ENCODE measurements at places on chromosomes 1 and 21.
A peak's percentile ranks its signal among the peaks of the same experiment; 100 is the strongest.

GRCh38 chr1:211589782-211590721, 11.1 kb upstream of the SLC30A1 start:
- no peak for DNase-seq

DNA sequence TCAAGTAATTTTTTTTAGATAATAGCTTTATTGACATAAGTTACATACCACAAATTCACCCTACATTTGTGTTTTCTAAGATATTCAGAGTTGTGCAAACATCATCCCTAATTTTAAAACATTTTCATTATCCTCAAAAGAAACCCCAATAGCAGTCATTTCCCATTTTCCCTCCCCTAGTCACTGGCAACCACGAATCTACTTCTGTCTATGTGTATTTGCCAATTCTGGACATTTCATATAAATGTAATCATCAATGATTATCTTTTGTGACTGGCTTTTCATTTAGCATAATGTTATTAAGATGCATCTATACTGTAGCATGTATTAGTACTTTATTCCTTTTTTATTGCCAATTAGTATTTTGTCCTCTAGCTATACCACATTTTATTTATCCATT, 88.8 kb upstream of the SLFNL1 start:
- no peak for DNase-seq

DNA sequence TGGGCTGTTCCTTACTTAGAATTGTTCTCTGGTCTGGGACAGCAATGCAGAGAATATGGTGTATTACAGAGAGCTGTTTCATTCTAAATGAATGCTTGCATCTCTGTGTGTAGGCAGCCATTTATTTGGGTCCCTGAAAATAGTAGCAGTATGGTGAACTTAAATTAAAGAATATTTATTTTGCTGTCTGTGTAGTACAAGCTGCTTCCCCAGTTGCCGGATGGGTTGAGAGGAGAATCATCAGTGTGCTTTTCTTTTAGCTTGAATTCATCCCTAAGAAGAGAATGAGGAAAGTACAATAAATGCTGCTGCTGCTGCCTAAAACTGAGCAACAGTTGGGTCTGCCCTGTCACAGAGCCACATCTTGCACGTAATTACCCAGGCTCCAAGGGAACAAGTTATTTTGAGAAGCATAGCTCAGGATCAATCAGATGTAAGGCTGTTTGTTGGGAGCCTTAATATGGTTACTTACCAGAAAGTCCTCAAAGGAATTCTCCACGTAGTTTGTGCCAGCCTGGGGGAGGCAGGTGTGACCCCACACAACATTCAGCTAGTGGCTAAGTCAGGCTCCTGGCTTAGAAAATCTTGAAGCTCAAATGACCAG, 16.6 kb downstream of the ACTN2 start:
- DNase-seq = no peak

DNA sequence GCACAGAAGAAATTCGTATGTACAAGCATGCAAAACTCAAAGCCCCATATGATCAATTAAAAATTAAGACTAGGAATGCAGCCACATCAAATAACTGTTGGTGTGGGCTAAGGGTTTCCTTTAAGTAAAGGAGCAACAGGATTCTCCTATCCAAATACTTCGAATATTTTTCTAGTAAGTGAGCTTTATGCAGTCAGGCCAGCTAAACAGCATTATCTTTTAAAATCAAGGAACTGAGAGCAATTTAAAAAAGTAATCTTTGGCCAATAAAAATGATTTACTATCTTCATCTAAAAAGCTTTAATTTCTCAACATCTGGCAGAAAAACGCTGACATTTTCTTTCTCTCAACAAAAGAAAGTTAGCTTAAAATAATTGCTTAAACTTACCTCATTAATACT, 19.8 kb downstream of the CNN3 start:
- DNase-seq = no peak

GRCh38 chr1:29406814-29407213, 170.5 kb downstream of the PTPRU start:
- no peak for DNase-seq

DNA sequence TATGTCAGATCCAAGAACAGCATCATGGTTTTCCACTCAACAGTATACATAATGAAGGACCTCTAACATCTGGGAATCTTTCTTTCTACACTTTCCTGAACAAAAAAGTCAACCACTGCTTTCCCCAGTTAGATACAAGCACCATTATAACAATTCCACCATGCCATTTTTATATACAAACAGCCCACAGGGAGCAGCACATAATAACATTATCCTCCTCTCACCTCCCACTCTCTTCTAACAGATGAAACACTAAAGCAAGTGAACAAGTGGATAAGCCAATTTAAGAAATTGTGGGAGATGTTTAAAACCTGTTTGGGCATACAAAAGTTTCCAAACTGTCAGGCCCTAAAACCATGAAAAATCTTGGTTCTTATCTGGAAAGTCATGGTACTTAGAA, 29.4 kb upstream of the PRRC2C start:
- DNase-seq = no peak

DNA sequence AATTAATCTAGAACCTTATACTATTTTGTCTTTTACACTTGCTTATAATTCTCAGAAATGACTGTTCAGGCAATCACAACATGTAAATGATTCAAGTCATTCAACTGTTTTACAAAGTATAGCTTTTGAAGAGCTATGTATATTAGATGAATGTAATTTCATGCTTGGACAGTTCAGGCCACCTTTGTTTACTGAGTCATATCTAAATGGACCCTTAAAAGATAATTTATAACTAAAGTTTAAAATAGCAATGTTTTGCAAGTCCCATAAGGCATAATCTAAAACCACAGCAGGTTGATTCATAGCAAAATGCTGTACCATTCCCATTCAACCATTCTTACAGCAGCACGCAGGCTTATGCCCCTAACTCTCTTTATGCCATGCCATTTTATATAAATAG, 64.8 kb downstream of the PIK3R3 start:
- no peak for DNase-seq

DNA sequence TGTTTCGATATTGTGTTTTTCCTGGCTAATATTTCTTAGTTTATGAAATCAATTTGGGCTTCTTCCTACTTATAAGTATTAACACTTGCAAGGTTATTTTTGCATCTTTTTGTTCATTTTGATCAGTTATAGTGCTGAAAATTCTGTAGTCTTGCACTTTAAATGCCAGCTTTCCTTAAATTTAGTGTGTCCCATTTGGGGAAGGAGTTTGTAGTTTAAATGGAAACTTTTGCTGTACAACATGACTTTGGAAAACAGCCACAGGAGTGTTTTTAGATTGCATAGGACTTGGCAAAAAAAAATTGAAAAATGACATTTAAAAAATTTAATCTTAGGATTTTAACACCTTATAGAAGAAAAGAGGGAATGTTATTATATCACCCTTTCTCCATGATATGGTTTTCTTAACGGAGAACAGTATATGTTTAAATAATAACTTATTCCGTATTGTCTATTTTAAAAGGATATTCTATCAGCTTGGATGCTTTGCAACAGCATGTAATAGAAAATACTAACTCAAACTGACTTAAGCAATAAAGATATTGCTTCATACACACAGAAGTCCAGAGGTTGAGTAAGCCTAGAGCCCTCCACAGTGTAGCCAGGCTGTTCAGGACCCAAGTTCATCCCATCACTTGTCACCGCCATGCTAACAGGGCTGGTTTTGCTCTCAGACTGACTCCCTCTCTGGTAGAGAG, 53.8 kb downstream of the LYPLAL1 start:
- no peak for DNase-seq

- no peak for DNase-seq
Observed at GRCh38 chr1:102578804-102579203, 529.5 kb downstream of the COL11A1 start.

DNA sequence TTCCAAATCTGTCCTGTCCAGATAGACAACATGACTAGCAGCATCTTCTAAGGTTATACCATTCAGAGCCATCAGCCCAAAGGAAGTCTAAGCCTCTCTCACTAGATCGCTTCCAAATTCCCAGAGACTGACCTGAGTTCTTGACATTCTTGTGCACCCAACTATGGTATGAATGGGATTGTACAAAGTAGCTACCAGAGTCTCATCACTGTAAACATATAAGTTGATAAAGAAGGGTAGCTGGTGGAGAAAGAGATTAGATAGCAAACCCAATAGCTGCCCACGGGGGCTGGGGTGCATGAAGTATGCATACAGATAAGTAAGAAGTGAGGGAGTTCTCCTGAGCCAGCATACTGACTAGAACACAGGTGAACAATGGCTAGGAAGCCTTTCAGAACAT, 180.0 kb downstream of the PLPP3 start:
- DNase-seq = no peak

GRCh38 chr1:40872276-40872675, 10.1 kb upstream of the CITED4 start:
- peak; percentile 37 for DNase-seq

DNA sequence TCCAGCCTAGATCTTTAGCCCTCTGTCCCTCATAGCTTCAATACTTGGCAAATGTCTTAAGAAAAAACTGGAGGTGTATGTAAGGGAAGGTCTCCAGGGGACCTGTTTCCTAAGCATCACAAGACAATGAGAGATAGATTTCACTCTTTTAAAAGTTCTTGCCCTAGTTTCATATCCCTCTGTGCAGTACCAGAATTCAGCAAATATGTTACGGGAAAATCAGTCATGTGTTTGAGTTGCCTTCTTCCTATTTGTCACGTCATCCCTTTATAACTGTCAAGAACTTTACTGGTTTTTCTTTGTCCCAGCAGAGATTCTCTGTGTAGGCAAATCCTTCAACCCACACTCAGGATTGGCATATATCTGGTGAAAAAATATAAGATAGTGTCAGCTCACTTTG, 32.3 kb downstream of the DNASE2B start:
- DNase-seq = no peak

- DNase-seq = no peak
Observed at GRCh38 chr1:15577691-15578090, 7.2 kb downstream of the AGMAT start.

GRCh38 chr1:157084720-157085119, 14.9 kb downstream of the ETV3L start:
- no peak for DNase-seq

- no peak for DNase-seq
Observed at GRCh38 chr1:70617728-70618127, 206.7 kb downstream of the CTH start.

- no peak for DNase-seq
Observed at GRCh38 chr1:224874775-224875174, 54.7 kb upstream of the DNAH14 start.

DNA sequence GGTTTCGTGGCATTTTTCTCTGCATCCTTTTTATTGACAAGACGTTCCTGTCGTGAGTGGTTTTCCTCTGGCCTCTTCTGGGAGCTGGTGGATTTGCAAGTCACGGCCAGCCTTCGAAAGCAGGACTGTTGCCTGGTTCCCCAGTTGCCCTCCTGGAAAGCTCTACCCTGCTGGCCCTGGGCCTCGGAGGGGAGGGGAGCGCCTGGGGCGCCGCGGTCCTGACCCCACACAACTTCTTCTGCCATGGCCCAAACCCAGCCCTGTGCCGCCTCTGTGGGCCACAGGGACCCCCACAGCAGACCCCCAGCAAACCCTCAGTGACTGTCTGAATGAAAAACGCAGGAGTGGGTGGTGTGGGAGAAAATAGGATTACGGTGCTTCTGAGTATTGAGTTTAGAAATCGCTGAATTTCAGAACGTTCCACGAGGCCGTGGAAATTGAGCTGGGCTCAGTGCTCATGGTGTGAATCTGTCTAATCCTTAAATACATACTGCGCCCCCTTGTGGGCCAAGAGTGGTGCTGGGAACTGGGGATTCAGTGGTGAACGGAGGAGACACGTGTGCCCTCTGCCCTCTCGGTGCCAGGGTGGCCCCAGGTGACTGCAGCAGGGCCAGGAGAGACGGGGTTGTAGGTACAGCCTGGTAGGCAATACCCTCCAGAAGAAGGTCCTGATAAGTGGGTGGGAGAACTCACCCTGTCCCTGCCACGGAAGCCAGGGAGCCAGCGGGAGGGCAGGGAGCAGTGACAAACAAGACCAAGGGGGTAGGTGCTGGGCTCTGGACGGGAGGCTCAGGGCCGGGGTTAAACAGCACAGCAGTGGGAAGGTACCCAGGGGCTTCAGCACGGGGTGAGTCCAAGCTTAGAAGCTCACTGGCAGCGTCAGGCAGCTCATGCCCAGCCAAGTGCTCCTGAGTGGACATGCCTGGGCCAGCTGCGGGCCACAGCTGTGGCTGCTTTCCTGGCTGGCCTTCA, 101.2 kb upstream of the COL6A1 start:
- DNase-seq = peak; percentile 80

DNA sequence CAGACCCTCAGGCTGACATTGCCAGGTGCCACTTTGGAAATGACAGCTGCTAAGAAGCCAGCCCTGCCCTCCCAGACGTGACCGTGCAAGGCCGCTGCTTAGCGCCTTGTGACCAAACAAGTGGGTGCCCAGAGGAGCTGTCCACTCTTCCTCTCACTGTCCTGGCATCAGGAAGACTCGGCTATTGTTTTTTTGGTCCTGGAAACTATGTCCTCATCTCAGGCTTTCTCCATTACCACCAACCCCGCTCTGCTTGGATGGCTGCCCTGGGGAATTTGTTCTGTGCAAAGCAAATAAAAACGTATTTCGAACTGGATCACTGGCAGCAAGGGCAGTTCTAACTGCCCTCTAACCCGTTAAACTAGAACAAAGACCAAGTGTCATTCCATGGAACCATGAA, 13.7 kb upstream of the TENT5C start:
- no peak for DNase-seq

DNA sequence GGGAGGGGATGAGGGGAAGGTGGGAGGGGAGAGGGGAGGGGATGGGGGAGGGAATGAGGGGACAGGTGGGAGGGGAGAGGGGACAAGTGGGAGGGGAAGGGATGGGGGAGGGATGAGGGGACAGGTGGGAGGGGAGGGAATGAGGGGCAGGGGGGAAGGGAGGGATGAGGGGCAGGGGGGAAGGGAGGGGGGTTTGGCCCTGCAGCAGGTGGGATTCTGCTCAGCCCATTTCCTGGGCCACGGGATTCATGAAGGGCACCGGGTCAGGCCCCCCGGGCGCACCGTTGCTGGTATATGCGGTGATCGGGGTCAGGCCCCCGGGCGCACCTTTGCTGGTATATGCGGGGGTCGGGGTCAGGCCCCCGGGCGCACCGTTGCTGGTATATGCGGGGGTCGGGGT, 15.1 kb upstream of the SAMD11 start:
- no peak for DNase-seq

GRCh38 chr1:30816211-30817076, 58.9 kb upstream of the LAPTM5 start:
- DNase-seq = peak; percentile 89

GRCh38 chr1:42983253-42983652, 24.6 kb upstream of the SLC2A1 start:
- DNase-seq = no peak

DNA sequence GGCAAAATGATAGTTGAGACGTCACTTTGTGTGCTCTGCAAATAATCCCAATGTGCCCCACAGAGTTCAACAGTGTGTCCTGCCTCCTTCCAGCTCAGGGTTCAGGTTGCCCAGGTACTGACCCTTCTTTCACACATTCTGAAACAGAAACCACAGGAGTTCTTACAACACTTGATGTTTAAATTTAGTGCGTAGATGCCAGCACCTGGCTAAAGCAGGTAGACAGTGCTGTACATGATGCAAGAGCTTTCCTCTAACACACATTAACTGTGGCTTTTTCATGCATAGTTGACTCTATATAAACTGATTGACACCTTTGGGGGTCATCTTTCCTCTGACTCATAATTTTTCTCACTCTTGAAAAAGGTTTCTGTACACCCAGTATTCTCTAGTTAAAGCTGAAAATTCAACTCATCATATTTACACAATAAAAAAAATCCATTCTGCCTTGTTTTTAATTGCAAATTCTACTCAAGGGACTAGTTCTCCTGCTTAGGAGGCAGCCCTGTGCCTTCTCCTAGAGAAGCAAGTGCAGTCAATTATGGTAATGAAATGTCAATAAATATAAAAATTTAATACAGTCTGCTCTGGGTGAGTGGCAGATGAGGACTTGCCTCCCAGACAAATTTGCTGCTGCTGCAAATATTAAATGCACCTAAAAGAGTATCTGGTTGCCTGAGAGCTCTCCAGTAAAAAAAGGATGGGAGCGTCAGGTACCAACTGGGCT, 91.4 kb downstream of the NR5A2 start:
- no peak for DNase-seq

Data from AG08395 (cell line).